ENCODE measurements at places on chromosomes 7 and 10.

DNA sequence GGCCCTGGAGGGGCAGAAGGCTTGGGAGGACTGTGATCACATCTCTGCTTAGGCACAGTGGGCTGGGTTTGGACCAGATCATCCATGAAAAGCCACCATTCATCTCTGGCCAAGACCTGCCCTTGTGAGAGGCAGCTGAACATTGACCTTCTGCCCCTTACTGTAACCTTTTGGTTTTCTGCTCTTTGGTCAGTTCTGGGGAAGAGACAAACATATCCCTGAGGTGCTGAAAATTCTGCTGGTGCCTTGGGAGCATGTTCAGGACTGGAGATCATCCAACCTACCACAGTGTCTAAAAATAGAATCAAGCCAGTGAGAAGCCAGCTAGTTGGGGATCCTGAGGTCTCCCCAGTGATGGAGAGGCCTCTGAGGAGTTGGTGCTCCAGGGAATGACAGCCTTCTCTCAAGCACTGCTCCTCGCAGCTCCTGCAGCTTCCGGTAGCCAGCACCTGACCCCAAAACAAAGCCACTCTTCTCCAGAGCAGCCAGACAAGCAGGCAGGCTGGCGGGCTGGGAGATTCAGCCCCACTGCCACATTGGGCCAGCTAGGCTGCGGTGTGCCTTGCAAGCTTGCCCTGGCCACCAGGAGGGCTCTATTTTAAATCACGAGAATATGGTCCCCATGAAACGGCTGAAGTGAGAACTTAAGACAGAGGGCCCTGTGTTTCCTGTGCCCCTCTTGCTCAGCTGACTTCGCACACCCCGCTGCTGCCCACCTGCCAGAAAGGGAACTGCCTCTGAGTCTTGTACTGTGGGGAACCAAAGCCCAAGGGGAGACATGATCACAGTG lies 37.8 kb upstream of the UBE2H start:
- DNase-seq = no peak

- no peak for DNase-seq
Observed at GRCh38 chr7:120856198-120856597, 1.7 kb downstream of the TSPAN12 start.

- DNase-seq = no peak
Observed at GRCh38 chr10:16063350-16063749, 203.0 kb upstream of the MINDY3 start.

DNA sequence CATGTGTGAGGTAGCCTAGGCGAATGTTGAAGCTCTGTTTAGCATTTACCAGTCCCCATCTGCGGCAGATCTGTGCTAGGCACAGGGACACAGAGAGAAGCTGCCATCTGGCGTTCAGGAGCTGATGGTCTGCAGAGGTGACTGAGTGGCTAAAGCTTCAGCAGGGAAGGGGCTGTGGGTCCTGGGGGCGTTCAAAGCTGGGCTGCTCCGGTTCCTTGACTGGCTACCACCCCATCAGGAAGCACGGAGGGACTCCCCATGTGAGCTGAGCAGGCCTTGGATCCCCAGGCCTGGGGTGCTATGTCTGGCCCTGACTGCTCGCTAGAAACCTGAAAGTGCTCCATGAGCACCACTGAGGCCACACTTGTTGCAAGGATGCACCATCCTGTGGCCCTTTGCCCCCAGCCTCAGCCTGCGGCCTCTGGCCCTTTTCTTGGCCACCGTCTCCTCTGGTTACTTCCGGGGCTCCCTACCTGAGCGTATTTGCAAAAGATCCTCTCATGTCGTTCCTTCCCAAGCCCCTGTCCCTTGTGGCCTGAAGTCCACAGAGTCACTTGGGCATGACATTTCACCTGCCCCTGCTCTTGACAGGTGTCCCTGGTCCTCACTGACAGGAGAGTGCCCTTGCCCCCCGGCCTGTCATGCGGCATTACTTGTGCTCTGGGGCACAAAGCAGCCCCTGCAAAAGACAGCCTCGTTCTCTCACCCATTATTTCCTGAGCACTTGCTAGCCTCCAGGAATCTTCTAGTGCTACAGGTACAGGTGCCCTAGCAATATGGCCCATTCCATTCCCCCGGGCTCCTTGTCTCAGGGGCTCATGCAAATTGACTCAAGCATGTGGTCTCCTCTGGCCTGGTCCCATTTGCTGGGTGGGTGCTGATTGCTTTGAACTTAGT lies 108.1 kb downstream of the GLRX3 start:
- DNase-seq = no peak

DNA sequence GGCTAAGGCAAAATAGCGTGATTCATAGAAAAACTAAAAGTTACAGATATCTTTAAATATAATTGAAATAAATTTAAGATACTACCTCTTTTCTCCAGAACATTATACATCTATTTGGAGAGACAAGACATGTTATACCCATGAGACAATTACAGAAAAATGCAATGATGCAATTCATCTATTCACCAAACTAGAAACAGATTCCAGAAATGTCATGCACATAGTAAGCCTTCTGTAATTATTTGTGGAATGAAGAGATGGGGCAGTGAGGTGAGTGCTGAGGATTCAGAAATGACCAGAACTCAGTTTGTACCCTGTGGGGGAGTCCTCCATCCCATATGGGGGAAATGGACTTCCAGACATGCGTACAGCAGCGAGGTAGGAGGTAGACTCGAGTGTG lies 99.4 kb downstream of the MKX start:
- no peak for DNase-seq

GRCh38 chr10:96672481-96673175 lies 47.7 kb downstream of the PIK3AP1 start:
- DNase-seq = no peak

DNA sequence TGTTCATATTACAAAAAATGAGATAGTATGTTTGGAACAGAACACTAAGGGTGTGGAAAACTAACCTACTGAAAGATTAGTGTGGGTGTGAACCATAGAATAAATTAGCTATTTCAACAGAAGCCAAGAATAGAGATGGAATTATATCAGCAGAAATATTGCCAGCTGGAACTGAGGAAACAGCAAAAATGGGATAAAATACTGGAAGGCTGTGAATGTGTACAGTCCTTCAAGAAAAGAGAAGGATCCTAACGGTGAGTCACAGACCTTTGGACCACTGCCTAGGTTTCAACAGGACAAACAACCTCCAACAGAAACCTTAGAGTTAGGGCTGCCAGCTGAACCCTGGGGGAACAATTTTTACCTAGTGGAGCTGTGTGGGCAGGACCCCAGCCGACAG lies 395.0 kb downstream of the ZWINT start:
- no peak for DNase-seq
